ENCODE measurements at places on chromosomes 7 and 10. TPM values are rescaled to one million over a fixed set of nuclear protein-coding genes. Genes with fewer than 3 reads are reported as not detected.

GRCh38 chr7:151101621-151102396 lies 15.5 kb downstream of the AGAP3 start:
- peak; percentile 22 for DNase-seq
- peaks cover 5% of the 10 kb centered on the region for H3K36me3 ChIP-seq
- no peaks in the 10 kb centered on the region for H3K27me3 ChIP-seq
- peaks cover 10% of the 10 kb centered on the region for H3K4me1 ChIP-seq
- no peak overlapping the region for H3K27ac ChIP-seq

DNA sequence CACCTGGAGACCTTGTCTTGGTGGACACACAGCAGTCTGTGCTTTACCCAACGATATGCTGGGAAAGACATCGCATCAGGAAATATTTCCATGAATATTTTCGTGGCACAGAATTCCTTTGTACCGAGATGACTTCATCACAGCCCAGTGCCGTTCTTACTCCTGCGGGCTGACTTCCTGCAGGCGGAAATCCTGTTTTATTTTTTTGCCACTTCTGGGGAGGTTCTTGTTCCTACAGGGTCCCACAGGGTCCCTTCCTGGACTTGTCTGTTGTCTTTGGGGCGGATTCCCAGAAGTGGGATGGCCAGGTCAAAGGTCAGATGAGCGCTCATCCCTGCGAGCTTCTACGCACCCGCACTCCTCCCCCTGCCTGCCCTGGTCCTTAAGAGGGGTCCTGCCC lies 86.5 kb downstream of the DNAJB6 start:
- no peaks in the 10 kb centered on the region for H3K36me3 ChIP-seq
- H3K4me3 ChIP-seq, result no peak overlapping the region
- H3K27ac ChIP-seq, result no peak overlapping the region
- no peaks in the 10 kb centered on the region for H3K4me1 ChIP-seq

DNA sequence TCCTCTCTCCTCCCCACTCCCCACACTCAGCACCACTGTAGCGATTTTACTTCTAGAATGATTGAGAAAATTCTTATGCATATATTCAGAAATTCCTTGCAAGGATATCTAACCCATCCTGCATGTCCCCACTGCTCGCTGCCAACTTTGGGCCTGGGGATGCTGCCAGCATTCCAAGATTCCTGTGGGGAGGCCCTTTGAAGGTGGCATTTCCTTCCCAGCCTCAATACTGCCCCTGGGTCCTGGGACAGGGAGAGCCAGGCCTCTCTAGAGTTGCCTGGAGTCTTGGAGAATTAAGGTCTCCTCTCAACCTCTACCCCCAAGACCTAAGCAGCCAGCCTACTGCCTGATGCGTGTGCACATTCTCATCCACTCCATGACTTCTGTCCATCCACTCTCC lies 303.5 kb downstream of the NEBL start:
- peak; percentile 22 for DNase-seq
- H3K4me1 ChIP-seq, result no peaks in the 10 kb centered on the region
- no peaks in the 10 kb centered on the region for H3K27me3 ChIP-seq
- no peaks in the 10 kb centered on the region for H3K36me3 ChIP-seq
- H3K4me3 ChIP-seq, result no peak overlapping the region

- peaks cover 14% of the 10 kb centered on the region for H3K4me1 ChIP-seq
- no peaks in the 10 kb centered on the region for H3K27me3 ChIP-seq
- peak; percentile 14 for DNase-seq
- peak overlapping the region; percentile 33 for H3K27ac ChIP-seq
- H3K4me3 ChIP-seq, result no peak overlapping the region
These were observed 6.2 kb upstream of the BTBD16 start for GRCh38 chr10:122264931-122265330.

DNA sequence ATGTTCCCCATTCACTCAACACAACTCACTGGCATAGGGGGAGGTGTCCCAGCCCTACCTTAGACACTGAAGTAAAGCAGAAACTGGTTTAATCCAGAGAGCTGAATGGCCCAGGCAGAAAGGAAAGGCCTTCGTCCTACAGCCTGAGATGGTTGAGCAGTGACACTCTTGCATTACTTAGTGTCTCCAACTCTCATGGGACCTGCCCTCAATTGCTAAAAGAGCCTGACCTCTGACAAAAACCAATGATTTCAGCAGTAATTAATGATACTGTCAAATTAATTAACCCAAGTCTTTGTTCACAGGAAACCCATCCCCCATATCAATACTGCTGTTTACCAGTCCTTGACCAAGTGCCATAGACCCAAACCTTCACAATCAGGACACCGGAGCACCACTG lies 48.6 kb downstream of the ICA1 start:
- no peaks in the 10 kb centered on the region for H3K36me3 ChIP-seq
- H3K27me3 ChIP-seq, result no peaks in the 10 kb centered on the region
- peaks cover 6% of the 10 kb centered on the region for H3K4me1 ChIP-seq
- H3K27ac ChIP-seq, result no peak overlapping the region
- H3K4me3 ChIP-seq, result no peak overlapping the region

GRCh38 chr7:6590645-6591110 lies 857 bp downstream of the INTS15 start:
- peak overlapping the region; percentile 94 for H3K4me3 ChIP-seq
- no peaks in the 10 kb centered on the region for H3K27me3 ChIP-seq
- peaks cover 30% of the 10 kb centered on the region for H3K36me3 ChIP-seq
- DNase-seq, result peak; percentile 90

DNA sequence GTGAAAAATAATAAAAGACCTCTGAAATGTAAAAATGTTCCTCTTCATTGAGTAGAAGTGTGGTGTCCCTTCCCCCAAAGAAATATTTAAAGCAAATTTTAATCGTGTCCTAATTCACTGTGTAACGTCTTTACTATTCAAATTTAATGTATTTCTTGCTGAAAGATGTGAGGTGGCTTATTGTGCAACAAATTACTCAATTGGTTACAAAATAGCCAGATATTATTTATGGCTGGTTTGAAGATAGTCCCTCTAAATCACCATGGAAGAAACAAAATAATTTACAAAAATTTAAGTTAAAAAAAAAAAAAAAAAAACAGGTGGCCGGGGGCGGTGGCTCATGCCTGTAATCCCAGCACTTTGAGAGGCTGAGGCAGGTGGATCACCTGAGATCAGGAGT lies 43.7 kb downstream of the DNAJC12 start:
- H3K27ac ChIP-seq, result no peak overlapping the region
- no peak for DNase-seq
- no peak overlapping the region for H3K4me3 ChIP-seq
- no peaks in the 10 kb centered on the region for H3K36me3 ChIP-seq
- peaks cover 7% of the 10 kb centered on the region for H3K4me1 ChIP-seq
- no peaks in the 10 kb centered on the region for H3K27me3 ChIP-seq

DNA sequence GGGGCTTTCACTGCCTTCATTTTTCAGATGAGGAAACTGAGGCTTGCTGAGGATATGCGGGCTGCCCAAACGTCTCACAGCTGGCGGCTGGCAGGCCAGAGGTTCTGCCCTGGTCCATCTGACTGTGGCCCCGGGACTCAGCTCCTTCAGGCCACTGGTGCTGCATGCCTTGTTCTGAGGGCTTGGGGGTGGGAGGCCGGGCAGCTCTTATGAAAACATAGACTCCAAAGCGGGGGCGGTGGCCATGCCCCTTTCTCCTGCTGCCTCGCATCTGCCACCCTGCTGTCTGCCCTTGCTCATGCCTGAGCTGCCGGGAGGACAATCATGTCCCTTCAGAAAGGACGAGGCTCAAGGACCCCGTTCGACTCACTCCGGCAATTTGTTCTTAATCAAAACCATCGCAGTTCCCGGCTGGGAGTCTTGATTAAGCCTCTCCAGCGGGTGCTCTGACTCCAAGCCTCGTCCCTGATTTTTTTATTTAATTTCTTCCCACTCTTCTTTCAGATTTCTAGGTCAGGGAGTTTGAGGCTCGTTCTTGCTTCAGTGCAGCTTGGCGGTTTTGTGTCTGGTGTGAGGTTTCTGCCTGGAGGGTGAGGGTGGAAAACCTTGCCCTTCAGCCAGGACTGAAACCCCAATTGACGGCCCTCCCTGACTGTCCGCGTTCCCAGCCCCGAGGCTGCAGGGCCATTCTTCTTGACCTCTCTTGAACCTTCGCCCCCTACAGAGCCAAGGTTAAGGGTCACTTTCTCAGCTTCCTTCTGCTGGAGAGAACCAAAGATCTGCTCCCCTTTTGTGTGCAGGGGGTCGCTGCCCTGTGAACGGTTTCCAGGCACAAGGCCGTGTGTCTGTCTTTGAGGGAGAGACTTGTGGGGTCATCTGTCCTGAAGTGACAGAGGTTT lies 120.8 kb downstream of the DNAJB6 start:
- no peak overlapping the region for H3K4me3 ChIP-seq
- H3K27ac ChIP-seq, result no peak overlapping the region
- H3K4me1 ChIP-seq, result no peaks in the 10 kb centered on the region
- no peaks in the 10 kb centered on the region for H3K36me3 ChIP-seq

DNA sequence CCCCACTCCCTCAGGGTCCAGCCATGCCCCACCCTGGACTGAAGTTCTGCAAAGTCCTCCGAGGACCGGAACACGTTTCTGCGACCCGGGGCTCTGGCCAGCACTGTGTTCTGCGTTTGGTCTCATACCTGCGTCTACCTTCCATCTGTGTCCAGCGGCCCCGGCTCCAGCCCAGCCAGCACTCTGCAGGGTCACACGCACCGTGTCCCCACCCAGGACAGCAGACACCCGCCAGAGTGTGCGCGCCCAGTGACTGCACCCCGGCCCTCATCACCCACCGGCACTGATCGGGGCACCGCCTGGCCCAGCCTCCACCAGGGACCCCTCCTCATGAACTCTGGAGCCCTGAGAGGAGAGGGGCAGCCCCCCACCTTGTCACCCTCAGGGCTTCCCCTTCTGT lies 20.3 kb downstream of the SLC29A4 start:
- no peak for DNase-seq
- H3K36me3 ChIP-seq, result peaks cover 8% of the 10 kb centered on the region
- H3K4me3 ChIP-seq, result no peak overlapping the region
- H3K27me3 ChIP-seq, result no peaks in the 10 kb centered on the region

DNA sequence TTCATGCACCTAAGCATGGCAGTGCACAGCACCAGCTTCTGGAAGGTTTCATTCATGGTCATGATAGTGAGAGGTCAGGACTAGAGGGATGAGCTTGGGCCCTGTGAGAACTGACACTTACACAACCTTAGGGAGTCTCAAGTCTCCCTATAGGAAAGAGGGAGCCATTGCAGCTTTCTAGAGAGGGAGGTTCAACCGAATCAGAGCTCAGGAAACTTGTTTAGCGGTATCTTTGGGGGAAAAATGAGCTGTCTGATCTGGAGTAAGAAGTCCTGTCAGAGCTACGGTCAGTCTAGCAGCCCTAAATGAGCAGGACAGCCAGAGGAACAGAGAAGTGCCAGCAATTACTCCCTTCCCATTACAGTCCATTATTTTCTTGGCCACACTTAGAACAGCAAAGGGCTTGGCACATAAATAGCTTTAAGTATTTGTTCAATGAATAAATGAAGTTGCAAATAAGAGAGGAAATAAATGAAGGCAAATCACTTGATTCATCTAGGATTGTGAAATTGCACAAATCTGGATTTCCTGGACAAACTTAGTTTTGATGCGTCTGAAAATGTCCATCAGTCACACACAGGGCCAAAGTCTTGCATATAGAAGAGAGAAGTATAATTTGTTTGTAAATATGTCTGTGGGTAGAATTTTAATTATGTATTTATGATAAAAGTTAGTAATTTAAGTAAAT lies 262.0 kb downstream of the GLI3 start:
- peaks cover 25% of the 10 kb centered on the region for H3K4me1 ChIP-seq
- peaks cover 8% of the 10 kb centered on the region for H3K36me3 ChIP-seq
- H3K4me3 ChIP-seq, result no peak overlapping the region
- no peak for DNase-seq
- no peaks in the 10 kb centered on the region for H3K27me3 ChIP-seq
- H3K27ac ChIP-seq, result no peak overlapping the region

GRCh38 chr10:130028465-130028819 lies 64.4 kb upstream of the EBF3 start:
- H3K36me3 ChIP-seq, result no peaks in the 10 kb centered on the region
- peak overlapping the region; percentile 67 for H3K27ac ChIP-seq
- H3K4me1 ChIP-seq, result peaks cover 14% of the 10 kb centered on the region
- no peaks in the 10 kb centered on the region for H3K27me3 ChIP-seq
- H3K4me3 ChIP-seq, result no peak overlapping the region

- H3K36me3 ChIP-seq, result peaks cover 4% of the 10 kb centered on the region
- DNase-seq, result no peak
- H3K27ac ChIP-seq, result no peak overlapping the region
- no peak overlapping the region for H3K4me3 ChIP-seq
These were observed 181.7 kb downstream of the ST7 start for GRCh38 chr7:117134889-117135552.

DNA sequence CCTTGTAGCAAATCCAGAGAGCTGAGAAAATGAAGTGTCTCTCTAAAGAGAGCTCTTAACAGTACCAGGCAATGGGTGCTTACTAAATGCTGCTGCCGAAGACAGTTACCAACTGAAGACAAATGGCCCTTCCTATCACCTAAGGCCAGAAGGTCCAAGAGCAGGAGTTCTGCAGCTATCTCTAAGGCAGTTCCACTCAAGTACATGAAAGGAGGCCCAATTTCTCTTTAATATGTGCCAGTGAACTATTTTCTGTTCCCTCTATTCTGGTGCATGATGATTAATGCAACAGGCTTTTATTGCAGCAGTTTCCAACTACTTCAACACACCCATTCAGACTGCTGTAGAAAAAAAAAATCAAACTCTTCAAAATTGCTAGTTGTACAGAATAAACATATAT lies 122.5 kb downstream of the SLC25A13 start:
- DNase-seq, result no peak
- peaks cover 2% of the 10 kb centered on the region for H3K4me1 ChIP-seq
- H3K4me3 ChIP-seq, result no peak overlapping the region
- H3K27ac ChIP-seq, result no peak overlapping the region
- no peaks in the 10 kb centered on the region for H3K27me3 ChIP-seq

DNA sequence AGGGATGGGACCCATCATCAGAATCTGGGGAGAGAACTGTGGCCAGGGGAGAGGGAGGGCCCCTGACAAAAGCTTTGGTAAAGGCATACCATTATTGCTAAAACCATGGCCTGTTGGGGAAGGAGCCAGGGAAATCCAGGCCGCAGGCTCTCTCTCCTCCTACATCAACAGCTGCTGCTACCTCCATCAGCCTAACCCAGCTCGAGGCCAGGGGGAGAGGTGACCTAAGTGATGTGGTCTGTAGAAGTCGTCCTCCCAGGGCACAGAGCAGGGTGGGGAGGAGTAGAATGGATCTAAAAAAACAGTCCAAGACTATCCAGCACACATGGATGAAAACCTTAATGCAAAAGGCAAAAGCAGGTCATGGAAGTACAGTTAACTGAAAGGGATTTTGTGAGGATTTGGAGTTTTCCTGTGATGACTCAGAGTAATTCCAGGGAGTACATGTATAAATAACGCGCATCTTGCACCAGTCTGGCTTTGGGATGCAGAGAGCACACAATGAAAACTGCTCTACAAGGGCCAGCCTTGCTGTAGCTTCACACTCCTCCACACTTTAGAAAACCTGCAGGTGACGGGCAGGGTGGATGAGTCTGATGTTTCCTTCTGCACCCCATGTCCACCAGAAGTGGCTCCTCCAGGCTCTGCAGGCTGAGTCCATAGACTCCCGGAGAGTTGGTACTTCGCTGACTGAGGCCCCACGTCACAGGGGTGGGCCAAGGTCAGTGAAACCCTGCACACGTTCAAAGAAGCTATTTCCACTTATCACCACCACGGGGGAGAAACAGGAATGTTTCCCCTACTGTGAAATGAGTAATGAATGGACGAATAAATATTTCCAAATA lies 38.5 kb upstream of the MSMB start:
- no peaks in the 10 kb centered on the region for H3K27me3 ChIP-seq
- no peak overlapping the region for H3K4me3 ChIP-seq
- H3K27ac ChIP-seq, result no peak overlapping the region
- no peaks in the 10 kb centered on the region for H3K36me3 ChIP-seq
- DNase-seq, result no peak
- no peaks in the 10 kb centered on the region for H3K4me1 ChIP-seq

Gene FBXO24
- total RNA-seq, result under 0.01 TPM

Gene SPDYE3
- total RNA-seq, result under 0.01 TPM

Gene CCL26
- 1.5 TPM for total RNA-seq

Gene ZNF804B
- total RNA-seq, result not detected

Gene TMEM140
- 13.8 TPM for total RNA-seq

Gene EDRF1
- 25.0 TPM for total RNA-seq

Gene SAP25
- not detected for total RNA-seq

Gene NEBL
- total RNA-seq, result under 0.01 TPM
